Inflammatory macrophage treated with lipopolysaccharide for 1 hour (primary cell): ENCODE measurements at places on chromosomes 6 and 20.

GRCh38 chr6:53796791-53797190 lies 2.0 kb downstream of the LRRC1 start:
- no peak for DNase-seq

DNA sequence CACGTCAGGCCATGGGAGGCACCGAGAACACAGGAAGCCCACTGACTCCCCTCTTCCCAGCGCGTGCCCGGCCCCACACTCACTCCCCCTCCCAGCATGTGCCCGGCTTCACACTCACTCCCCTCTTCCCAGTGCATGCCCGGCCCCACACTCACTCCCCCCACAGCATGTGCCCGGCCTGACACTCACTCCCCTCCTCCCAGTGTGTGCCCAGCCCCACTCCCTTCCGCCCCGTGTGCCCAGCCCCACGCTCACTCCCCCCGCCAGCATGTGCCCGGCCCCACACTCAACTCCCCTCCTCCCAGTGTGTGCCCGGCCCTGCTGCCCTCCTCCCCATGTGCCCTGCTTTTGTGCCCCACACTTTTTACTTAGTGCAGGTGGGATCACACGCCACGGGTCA lies 9.7 kb downstream of the RTEL1 start:
- DNase-seq = no peak

DNA sequence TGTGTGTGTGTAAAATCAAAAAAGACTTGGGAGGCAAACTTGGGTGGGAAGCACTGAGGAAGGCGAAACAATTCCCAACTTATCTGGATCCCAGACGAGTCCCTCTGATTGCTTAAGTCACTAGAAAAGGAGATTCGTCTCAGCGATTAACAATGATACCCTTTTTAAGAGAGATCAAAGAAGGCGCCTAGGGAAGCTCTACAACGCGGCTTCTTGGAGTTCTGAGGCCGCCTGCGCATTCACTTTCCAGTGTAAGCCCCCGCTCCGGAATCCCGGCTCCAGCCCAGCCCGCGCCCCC lies 8.7 kb upstream of the TBX18 start:
- no peak for DNase-seq

- no peak for DNase-seq
Measured at GRCh38 chr20:7358670-7359069, 581.6 kb downstream of the HAO1 start.

- DNase-seq = no peak
Measured at GRCh38 chr6:29451471-29452193, 5.2 kb downstream of the OR11A1 start.

DNA sequence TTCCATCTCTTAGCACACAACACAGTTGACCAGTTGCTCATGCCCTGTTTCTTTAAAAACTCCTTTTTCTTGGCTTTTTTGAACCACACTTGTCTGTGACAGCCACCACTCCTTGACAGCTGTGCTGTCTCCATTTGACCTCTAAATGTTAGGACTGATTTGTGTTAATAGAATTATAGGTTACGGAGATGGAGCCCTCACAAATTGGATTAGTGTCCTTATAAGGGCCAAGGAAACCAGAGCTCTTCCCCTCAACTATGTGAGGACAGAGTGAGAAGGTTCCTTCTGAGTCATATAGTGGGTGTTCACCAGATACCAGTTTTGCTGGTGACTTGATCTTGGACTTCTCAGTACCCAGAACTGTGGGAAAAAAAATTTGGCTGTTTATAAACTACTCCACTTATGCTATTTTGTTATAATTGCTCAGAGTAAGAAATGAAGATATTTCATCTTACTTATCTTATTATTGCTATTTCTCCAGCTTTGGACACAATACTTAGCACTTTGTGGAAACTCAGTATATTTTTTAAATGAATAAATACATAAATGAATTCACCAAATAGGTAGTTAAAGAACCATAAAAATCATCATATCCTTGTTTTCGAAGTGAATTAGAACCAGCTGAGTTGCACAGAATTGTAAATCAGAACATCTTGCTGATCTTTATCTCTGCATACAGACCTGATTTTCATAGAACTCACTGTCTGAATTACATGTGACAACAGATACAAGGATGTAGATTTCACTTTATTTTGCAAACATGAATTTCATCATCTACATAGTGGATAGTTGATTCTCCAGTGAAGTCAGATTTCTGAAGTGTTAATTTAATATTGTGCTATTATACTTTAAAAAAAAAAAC lies 598.5 kb upstream of the IRAK1BP1 start:
- DNase-seq = no peak

- DNase-seq = no peak
Measured at GRCh38 chr6:158628542-158628941, 16.0 kb downstream of the DYNLT1 start.

DNA sequence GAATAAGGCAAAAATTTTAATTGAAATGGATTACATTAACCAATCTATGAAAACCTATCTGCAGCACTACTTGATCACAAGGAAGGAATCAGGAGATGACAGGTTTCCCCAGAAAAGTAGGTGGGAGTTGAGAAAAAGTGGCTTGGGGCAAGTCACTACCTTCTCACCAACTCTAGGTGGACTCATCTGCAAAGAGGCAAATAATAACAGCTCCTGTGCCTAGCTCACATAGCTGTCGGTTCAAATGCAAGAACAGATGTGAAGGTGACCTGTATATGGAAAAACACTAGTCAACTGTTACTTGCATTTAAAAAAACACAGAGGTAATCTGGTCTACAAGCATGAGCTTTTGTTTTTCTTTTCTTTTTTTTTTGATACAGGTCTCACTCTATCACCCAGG lies 67.2 kb downstream of the POPDC3 start:
- DNase-seq = no peak

- DNase-seq = no peak
Measured at GRCh38 chr6:151870375-151870774, 62.9 kb downstream of the ESR1 start.

DNA sequence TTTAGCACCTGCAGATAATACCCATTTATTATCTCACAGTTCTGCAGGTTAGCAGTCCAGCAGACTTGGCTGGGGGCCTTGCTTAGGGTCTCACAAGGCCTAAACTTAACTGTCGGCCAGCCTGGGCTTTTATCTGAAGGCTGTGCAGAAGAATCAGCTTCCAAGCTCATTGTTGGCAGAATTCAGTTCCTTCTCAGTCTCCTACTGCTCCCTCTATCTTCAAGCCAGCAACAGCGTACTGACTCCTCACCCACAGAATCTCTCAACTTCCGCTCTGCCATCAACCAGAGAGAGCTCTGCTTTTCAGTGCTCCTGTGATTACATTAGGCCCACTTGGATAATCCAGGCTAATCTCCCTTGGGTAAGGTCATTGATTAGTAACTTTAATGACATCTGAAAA lies 30.2 kb upstream of the NHSL1 start:
- DNase-seq = no peak

GRCh38 chr20:20839771-20840170 lies 127.3 kb upstream of the RALGAPA2 start:
- DNase-seq = no peak

- DNase-seq = no peak
Measured at GRCh38 chr6:61592238-61592637, 693.8 kb downstream of the KHDRBS2 start.

- DNase-seq = peak; percentile 60
Measured at GRCh38 chr6:26576407-26576843, 20.3 kb upstream of the ABT1 start.

GRCh38 chr6:1027109-1027794 lies 284.6 kb upstream of the FOXQ1 start:
- no peak for DNase-seq

DNA sequence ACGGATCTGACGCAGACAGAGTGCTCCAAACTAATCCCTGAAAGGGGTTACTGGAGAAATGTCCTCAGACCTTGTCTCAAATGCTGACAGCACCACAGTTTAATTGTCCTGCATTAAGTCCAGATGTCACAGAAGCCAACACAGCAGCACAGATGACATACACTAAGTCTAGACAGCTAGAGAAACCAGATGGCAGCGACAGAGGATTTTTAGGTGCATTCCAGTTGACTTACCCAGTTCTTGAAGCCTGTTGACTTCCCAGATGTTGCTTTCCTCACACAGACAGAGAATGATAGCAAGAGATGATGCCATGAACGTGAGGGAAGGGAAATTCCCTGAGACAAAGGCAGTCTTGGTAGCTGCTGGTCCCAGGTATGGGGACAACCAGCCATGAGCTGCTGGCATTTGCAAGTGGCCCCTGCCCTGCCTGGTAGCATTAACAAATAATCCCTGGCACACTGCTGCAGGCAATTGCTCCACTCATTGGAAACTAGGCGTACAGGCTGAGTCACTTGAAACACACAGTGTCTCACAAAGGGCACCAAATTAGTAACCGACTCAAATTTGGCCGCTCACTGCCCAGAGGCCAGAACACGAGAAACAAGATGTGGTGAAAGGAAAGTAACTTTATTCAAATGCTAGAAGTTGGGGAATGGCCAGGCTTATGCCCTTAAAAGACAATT lies 52.2 kb downstream of the ADGB start:
- no peak for DNase-seq

DNA sequence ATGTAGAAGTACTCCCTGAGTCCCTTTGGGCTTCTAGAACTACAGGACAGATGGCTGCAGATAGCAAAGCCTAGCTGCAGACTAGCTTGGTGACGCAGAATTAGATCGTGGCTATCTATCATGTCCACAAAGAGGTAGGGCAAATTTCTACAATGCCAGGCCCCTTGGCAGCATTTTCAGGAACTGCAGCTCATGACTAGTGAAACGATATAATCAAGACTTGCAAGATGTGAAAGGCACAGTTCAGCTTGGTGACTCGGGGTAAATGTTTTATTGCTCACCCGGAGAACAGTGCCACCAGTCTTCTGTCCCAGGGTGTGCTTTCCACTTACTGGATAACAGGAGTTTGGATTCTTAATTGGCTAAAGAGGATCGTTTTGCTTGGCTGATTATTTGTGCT lies 108.7 kb upstream of the LY86 start:
- no peak for DNase-seq

- DNase-seq = peak; percentile 26
Measured at GRCh38 chr6:11230158-11231107, 2.0 kb downstream of the NEDD9 start.

DNA sequence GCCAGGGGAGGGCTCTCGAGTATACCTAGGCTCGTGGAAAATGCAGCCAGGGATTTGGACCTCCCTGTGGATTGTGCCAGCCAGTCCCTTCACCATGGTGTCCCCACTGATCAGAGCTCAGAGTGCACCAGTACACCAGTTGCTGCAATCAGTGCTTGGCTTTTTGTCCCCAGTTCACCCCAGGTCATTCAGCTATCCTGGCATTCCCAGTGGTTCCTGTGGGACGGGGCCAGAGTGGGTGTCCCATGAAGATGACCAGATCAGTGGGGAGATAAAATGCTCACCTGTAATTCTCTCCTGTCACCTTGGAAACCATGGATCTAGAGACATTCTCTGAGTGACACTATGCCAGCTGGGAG lies 23.8 kb downstream of the MAS1 start:
- DNase-seq = no peak

- DNase-seq = no peak
Measured at GRCh38 chr20:50238081-50238800, 47.6 kb downstream of the CEBPB start.

- DNase-seq = no peak
Measured at GRCh38 chr20:2022163-2022562, 28.3 kb upstream of the PDYN start.

GRCh38 chr6:30964075-30964474 lies 19.4 kb upstream of the MUC21 start:
- DNase-seq = no peak

DNA sequence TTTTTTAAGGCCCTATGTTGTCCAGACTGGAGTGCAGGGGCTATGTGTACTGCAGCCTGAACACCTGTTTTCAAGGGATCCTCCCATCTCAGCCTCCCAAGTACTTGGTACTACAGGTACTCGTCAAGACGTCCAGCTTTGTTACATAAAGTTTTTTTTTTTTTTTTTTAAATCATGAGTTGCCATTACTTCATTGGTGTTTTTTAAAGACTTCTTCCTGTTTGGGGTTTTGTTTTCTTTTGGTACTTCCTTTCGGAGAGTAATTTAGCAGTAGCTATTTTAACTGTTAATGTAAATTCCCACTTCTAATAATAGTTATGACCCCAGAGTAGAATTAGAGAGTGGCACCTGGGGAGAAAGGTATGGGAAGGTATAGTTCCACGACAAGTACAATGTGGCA lies 10.5 kb downstream of the ZNFX1 start:
- DNase-seq = peak; percentile 65

DNA sequence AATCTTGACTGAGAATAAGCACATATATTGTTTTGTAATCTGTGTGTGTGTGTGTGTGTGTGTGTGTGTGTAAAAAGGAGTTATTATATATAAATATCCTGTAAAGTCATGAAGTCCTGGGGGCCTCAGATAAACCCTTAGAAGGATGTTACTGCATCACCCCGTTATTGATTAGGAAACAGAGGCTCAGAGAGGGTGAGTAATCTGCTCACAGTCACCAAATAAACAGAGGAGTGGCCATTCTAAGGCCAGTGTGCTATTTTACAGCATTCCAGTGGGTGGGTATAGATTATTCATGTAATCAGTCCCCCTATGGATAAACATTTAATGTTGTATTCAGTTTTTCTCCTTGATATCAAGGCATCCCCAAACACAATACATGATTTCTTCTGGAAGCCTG lies 87.1 kb downstream of the CDC5L start:
- no peak for DNase-seq

DNA sequence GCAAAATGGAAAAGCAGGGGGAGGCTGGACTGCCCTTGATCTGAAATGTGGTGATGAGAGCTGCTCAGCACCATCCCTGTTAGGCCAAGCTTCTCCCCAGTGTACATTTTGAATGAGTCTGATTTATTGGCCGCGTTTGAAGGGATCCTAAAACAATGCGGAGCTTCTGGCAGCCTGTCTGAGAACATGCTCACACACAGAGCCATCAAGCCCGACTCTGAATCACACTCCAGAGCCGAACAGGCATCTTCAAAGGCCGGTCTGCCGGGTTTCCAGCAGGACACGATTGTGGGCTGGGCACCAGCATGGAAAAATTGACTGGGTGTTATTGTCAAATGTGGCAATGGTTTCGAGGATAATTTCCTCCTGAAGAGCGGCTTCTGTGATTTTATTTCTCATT lies 235.9 kb downstream of the TFAP2C start:
- no peak for DNase-seq

- no peak for DNase-seq
Measured at GRCh38 chr6:164230259-164230658, 815.7 kb downstream of the QKI start.

DNA sequence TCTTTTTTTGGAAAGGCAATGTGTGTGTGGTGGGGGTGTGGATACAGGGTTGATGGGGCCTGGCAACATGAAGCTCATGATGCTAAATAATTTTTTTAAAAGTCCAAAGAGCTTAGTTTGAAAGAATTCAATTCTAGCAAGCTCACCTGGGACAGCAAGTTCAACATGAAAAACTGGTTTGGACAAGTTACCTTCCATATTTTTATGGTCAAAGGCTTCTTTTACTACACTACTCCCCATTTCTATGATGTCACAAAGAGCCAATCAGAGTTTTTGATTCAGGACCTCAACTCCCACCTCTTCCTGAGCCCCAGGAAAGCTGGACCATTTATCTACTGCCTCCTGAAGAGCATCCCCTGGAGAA lies 66.1 kb upstream of the CTNNBL1 start:
- DNase-seq = no peak

GRCh38 chr6:22367346-22367745 lies 70.5 kb upstream of the PRL start:
- DNase-seq = no peak
